ENCODE measurements at places on chromosomes 6 and 20.

DNA sequence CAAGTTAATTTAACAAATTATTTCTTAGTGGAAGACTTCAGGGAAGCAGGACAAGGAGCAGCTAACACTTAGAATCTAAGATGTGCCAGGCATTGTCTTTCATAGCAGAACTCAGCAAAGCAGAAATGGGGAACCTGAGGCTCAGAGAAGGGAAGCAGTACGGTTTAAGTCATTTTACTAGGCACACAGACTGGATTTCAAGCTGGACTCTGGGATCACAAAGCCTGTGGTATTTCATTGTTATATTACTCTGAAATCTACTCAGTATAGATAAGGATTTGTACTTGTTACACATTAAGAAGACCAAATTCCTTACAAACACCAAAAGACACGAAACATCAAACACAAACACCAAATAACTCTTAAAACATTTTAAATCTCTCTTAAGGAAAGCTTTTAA is 199.6 kb downstream of the ISM1 start:
- no peak for DNase-seq

DNA sequence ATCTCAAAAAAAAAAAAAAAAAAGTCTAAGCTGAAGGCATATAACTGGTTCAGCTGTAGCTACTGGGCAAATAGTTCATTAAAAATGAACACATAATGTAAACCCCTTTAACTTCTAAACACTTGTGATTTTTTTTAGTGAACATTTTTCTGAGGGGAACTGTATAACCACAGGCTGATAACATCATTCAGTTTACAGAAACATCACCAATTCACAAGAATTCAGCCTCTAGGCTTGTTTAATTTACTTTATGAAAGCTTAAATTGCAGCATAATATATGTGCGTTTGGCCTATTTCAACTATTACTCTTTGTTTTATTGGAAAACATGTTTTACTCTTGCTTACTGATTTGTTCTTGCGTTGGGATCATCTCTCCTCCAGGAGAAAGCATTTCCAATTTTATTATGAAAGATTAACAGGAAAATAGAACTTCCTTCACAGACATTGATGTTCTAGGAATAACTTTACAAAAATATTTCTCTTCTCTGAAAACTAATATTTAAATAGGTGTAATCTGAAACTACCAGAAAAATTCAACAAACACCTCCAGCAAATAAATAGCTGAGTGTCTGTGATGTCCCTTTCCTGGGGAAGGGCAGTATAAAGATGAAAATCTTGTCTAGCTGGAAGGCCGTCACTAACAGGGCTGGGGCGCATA is 284.5 kb downstream of the UST start:
- no peak for DNase-seq

- peak; percentile 6 for DNase-seq
Observed at GRCh38 chr6:42367353-42368011, 84.2 kb downstream of the TRERF1 start.

DNA sequence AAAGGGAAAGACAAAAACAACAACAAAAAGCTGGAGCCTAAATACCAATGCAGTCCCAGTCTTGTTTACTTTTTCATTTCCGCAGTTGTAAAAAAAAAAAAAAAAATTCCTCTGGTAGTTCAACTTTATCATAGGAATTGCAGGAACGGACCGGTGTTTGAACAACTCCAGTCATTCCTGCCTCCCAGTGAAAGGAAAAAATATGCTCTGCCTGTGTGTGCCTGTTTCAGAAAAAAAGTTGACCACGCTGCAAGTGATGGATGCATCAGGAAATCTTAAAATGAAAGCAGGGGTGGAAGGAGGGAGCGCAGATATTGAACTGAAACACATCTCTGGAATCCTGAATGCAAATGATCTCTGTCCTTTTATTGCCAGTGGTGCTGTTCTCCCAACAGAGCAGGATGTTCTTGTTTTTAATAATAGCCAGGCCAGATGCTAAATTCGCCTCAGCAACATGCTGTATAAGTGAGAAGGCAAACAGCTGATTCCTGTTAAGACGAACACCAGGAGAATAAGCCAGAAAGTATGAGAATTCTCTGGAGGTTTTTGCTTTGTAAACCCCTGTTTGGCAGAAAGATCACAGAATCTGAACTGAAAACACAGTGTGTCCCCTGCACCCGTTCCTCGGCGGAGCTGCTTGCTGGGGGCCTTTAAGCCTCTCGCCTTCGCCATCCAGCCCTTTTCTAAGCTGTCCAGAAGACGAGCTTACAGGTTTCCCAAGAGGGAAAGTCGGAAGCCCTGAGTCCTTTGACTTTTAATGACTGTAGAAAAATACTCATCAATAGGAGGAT is 178.4 kb upstream of the SUPT3H start:
- no peak for DNase-seq

- no peak for DNase-seq
Observed at GRCh38 chr20:10670501-10671220, 3.1 kb downstream of the JAG1 start.

DNA sequence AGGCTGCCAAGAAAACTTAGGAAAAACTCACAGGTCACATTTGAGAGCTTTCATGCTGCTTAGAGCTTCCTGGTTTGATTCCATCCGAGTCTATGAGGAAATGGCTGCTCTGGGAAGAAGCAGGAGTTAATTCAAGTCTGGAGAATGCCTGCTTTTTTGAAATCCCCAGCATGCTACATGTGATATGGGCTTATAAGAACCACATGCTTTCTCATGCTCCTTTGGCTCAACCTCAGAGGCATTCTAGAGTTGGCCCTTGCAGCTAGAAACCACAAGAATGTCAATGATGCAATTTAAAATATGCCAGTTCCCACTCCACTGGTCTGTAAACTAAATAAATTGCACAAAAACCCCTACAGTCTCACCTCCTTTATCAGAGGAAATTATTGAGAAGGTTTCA is 142.9 kb upstream of the OLIG3 start:
- DNase-seq: no peak

GRCh38 chr6:152273638-152274037 is 363.5 kb downstream of the SYNE1 start:
- DNase-seq: no peak

DNA sequence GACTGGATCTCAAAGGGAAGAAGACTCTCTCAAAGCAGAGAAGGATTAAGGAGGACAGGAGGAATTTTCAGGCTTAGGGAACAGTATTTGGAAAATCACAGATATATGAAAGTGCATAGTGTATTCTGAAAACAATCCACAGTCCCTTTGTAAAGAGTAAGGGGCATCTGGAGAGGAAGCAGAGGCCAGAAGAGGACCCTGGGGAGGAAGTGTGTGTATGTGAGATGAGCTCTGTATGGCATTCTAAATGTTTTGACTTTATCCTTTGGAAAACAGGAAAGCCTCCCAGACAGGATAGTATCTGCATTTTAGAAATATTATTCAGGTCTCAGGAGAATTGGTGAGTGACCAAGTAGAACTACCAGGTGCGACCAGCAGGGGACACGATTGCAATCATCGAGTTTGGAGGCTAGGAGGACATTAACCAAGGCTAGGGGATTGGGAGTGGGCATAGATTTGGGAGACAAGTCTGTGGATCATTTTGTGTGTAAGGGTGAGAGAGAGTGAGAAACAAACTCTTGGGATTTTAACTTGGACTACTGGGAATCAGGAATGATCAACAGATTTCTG is 38.3 kb upstream of the FAM184A start:
- DNase-seq: no peak

GRCh38 chr20:62924442-62925075 is 1.7 kb downstream of the DIDO1 start:
- DNase-seq: no peak

- no peak for DNase-seq
Observed at GRCh38 chr6:122631571-122632249, 21.5 kb downstream of the PKIB start.

- peak; percentile 47 for DNase-seq
Observed at GRCh38 chr6:35258858-35259193, 709 bp upstream of the ZNF76 start.

GRCh38 chr20:62387933-62388635 is 1.2 kb downstream of the RPS21 start:
- DNase-seq: no peak

Measured in substantia nigra (tissue), 51 donors.